ENCODE measurements at places on chromosomes 3 and 15. TPM values are rescaled to one million over a fixed set of nuclear protein-coding genes. Genes with fewer than 3 reads are reported as not detected.

The SHC4 gene
- 1.8 TPM for total RNA-seq

- no peaks in the 10 kb centered on the region for H3K27me3 ChIP-seq
- H3K27ac ChIP-seq, result peak overlapping the region; percentile 53
- H3K36me3 ChIP-seq, result no peaks in the 10 kb centered on the region
- peak; percentile 6 for DNase-seq
- H3K4me1 ChIP-seq, result peaks cover 54% of the 10 kb centered on the region
Measured at GRCh38 chr15:99437315-99438223, 128.2 kb upstream of the MEF2A start.

- no peaks in the 10 kb centered on the region for H3K36me3 ChIP-seq
- H3K4me1 ChIP-seq, result no peaks in the 10 kb centered on the region
- H3K27ac ChIP-seq, result no peak overlapping the region
- no peak overlapping the region for H3K4me3 ChIP-seq
- peak; percentile 54 for DNase-seq
- no peaks in the 10 kb centered on the region for H3K27me3 ChIP-seq
Measured at GRCh38 chr3:133962849-133963248, 66.9 kb downstream of the SLCO2A1 start.

GRCh38 chr3:129651435-129652202, 45.1 kb upstream of the PLXND1 start:
- no peaks in the 10 kb centered on the region for H3K4me1 ChIP-seq
- DNase-seq, result no peak

DNA sequence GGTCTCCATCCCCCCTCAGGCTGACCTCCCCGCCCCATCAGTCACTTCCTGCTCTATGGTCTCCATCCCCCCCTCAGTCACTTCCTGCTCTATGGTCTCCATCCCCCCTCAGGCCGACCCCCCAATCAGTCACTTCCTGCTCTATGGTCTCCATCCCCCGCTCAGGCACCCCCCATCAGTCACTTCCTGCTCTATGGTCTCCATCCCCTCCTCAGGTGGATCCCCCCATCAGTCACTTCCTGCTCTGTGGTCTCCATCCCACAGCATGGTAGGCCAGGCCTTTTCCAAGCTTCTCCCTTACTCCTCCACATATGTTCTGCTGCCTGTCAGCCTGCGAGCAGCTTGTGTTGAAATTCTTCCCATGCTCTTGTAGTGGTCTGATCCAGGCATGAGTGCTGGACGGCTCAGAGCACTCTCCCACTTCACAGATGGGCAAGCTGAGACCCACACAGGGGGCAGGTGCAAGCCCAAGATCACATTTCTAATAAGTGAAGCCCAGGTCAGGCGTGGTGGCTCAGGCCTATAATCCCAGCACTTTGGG, 36.8 kb downstream of the BDH1 start:
- DNase-seq, result no peak
- no peaks in the 10 kb centered on the region for H3K27me3 ChIP-seq
- H3K4me1 ChIP-seq, result peaks cover 26% of the 10 kb centered on the region
- H3K4me3 ChIP-seq, result no peak overlapping the region
- H3K36me3 ChIP-seq, result peaks cover 17% of the 10 kb centered on the region

DNA sequence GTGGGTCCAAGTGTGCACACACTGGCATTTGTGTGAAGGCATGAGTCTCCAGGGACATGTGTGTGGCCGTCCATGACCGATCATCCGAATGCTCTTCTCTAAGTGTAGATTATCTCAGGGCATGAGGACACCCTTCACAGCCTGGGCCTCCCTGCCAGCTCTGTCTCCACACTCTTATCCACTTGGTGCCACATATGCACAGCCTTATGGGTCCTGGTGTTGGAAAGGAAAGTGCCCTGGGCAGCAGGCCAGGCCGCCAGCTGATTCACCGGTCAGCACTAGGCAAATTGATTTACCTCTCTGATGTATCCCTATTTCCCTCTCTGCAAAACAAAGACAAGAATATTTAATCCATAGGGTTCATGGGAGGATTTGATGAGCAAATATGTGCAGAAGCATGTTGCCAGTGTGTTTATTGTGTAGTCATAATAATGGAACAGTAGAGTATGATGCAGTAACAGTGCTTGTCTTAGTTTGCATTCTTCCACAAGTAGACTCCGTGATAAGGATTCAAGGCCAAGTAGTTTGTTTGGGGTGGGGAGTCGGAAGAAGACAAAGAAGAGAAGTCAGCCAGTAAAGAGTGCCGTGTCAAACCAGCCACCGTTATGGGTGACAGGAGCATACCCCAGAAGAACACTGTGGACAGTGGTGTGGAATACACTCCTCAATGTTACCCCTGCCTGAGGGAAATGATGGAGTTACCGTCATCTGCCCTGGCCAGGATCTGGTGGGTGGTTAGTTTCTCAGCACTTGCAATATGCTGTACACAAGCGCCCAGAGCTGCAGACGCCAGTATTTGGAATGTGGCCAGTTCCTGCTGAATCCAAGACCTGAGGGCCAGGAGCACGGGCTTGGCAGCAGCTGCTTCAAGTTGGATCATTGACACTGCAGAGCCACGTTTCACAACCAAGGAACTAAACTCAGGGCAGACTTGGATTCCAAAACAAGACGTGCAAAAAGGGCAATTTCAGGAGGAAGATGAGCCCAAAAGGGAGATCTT, 85.1 kb downstream of the MTHFS start:
- no peak overlapping the region for H3K27ac ChIP-seq
- H3K4me3 ChIP-seq, result no peak overlapping the region
- H3K4me1 ChIP-seq, result peaks cover 14% of the 10 kb centered on the region
- no peaks in the 10 kb centered on the region for H3K27me3 ChIP-seq
- no peaks in the 10 kb centered on the region for H3K36me3 ChIP-seq

- H3K27ac ChIP-seq, result no peak overlapping the region
- H3K27me3 ChIP-seq, result peaks cover 11% of the 10 kb centered on the region
- H3K4me1 ChIP-seq, result no peaks in the 10 kb centered on the region
- DNase-seq, result peak; percentile 34
- no peak overlapping the region for H3K4me3 ChIP-seq
- no peaks in the 10 kb centered on the region for H3K36me3 ChIP-seq
Measured at GRCh38 chr3:183114384-183115178, 15.3 kb upstream of the MCCC1 start.

The HCLS1 gene
- 49.5 TPM for total RNA-seq

The MINAR1 gene
- not detected for total RNA-seq

- no peak overlapping the region for H3K4me3 ChIP-seq
- no peak overlapping the region for H3K27ac ChIP-seq
- DNase-seq, result no peak
- H3K4me1 ChIP-seq, result no peaks in the 10 kb centered on the region
- H3K36me3 ChIP-seq, result no peaks in the 10 kb centered on the region
- H3K27me3 ChIP-seq, result peaks cover 83% of the 10 kb centered on the region
Measured at GRCh38 chr15:83378921-83379578, 68.1 kb upstream of the SH3GL3 start.

DNA sequence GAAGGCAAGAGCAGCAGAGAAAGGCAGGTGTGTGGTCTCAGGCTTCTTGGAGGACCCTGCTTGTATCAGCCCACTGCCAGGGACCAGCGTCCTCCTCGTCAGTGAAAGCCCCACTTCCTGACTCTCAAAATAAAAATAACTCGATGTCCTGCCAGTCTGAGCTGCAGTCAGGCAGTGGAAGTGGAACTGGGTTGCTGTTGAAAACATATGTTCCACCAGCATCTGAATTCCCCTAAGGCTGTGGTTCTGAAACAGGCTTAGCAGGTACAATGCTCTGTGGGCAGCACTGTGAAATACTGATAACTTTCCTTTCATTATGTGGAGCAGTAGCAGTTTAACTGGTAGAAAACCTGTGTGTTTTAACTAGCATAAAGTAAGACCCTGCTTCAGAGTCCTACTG, 121.6 kb upstream of the EIF1B start:
- no peak overlapping the region for H3K27ac ChIP-seq
- no peak overlapping the region for H3K4me3 ChIP-seq
- peaks cover 10% of the 10 kb centered on the region for H3K36me3 ChIP-seq
- H3K27me3 ChIP-seq, result no peaks in the 10 kb centered on the region

DNA sequence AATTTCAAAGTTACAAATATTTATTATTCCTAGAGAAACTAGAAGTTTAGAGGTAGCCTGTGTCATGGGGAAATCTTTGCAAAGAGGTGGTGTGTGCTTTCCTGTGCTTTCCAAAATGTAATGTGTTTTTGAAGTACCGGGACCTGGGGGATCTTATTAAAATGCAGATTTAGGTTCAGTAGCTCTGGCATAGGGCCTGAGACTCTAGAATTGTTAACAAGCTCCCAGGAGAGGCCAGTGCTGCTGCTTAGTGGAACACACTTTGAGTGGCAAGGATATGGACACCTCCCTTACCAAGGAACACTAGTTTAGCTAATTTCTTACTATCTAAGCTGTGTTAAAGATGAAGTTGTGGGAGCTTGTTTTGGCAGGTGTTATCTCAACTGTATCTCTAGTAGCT, 428.9 kb downstream of the VGLL3 start:
- H3K27me3 ChIP-seq, result no peaks in the 10 kb centered on the region
- H3K4me1 ChIP-seq, result no peaks in the 10 kb centered on the region
- H3K4me3 ChIP-seq, result no peak overlapping the region
- DNase-seq, result no peak
- no peak overlapping the region for H3K27ac ChIP-seq

The KIF7 gene
- not detected for total RNA-seq

The CEMIP gene
- total RNA-seq, result not detected

- no peak for DNase-seq
- H3K27ac ChIP-seq, result peak overlapping the region; percentile 90
- H3K4me3 ChIP-seq, result peak overlapping the region; percentile 61
- H3K27me3 ChIP-seq, result no peaks in the 10 kb centered on the region
- peaks cover under 1% of the 10 kb centered on the region for H3K36me3 ChIP-seq
Measured at GRCh38 chr15:84657748-84658079, 285 bp downstream of the NMB start.

The EFL1 gene
- 19.8 TPM for total RNA-seq

The NMNAT3 gene
- 8.0 TPM for total RNA-seq

The SAMD7 gene
- not detected for total RNA-seq

The PLA2G4D gene
- total RNA-seq, result not detected

- H3K4me3 ChIP-seq, result no peak overlapping the region
- H3K27ac ChIP-seq, result no peak overlapping the region
- no peaks in the 10 kb centered on the region for H3K36me3 ChIP-seq
Measured at GRCh38 chr15:72995849-72996248, 56.4 kb upstream of the NEO1 start.

DNA sequence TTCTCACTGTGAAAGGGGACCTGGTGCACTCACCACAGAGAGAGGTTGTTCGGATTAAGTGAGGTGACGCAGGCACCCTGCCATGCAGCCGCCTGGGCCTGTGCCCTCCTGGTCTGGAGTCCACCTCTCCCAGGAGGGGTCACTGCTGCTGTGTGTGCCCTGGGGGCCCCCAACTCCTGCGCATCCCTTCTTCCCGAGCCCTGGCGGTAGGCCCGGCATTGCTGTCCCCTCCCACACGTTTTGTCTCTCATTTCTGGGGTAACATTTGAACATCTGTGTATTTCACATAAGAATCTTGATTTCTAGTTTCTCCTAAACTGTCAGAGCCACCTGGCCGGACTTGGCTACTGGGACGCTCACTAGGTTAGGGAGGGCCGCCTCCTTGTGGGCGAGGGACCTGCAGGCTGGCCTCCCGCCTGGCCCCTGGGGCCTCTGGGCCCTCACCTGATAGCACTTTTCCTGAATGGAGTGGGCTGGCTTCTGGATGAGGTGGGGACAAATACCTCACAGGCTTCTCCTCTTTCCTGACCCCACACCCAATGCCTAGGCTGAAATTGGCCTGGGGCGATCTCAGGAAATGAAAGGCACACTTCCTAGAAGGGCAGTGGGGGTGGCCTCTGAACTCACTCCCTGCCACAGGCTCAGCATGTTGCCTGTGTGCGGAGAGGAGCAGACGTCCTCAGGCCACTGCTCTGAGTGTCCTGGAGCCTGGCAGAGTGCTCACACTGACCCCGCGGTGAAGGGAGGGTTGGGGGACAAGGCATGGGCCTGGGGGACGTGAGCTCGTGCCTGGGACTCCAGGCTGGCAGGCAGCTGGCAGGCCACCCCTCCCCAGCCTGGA, 104.2 kb upstream of the PRR23E start:
- H3K27ac ChIP-seq, result no peak overlapping the region
- peaks cover 14% of the 10 kb centered on the region for H3K27me3 ChIP-seq
- H3K36me3 ChIP-seq, result no peaks in the 10 kb centered on the region
- no peak overlapping the region for H3K4me3 ChIP-seq

DNA sequence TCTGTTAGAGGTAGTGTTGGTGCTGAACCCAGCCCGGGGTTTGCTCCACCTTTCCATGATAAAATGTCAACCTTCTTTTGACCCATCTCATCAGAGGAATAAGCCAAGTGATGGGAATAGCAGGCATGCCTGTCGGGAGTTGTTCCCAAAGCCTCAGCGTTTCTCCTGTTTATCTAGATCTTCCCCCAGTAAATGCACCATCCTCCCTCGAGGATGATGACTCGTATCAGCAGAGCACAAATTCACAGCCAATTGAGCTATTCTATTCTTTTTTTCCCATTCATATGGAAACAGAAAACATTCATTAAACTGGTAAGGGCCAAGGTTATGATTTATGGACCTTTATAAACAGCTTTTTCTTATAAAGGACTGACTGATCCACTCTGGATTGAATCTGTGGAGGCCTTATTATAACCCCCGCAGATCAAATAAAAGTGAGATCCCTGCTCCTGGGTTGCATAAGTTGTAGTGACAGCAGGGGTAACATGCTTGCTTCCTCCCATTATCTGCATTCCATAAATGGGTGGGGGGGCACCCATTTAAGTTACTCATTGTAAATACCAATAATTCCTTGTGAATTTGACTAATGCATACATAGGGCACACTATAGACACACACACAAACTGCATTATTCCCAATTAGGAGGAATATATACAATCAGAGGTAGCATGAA, 207.3 kb downstream of the PLCL2 start:
- no peak overlapping the region for H3K4me3 ChIP-seq
- no peaks in the 10 kb centered on the region for H3K27me3 ChIP-seq
- H3K27ac ChIP-seq, result no peak overlapping the region

DNA sequence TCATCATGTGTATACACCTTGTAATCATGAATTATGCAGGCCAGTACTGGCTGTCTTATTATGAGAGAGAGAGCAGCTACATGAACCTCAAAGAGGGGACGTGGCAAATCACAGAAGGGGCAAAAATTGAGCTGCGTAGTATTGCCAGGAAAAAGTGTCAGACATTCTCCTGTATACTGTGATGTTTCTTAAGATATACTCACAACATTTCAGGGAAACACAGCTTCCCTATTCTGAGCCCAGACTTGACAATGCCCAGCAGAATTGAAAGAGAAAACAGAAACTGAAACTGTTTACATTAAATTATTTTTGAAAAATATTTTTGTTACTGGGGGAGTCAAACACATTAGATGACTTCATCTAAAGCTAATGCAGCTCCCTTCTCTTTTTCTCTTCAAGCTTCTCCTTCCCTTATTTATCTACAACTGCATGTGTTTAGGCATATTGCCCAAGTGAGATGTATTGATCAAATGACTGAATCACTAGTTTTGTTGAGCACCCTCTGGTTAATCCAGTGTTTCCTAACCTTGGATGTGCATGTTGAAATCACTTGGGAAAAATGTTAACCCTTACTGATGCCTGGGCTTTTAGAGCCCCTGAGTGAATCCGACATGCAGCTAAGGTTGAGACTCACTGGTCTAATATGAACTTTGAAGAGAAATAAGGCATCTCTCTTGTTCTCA, 39.5 kb downstream of the CADPS start:
- no peaks in the 10 kb centered on the region for H3K36me3 ChIP-seq
- no peak overlapping the region for H3K27ac ChIP-seq
- peaks cover 11% of the 10 kb centered on the region for H3K4me1 ChIP-seq
- no peak for DNase-seq
